ENCODE measurements at places on chromosomes 11 and 22. TPM values are rescaled to one million over a fixed set of nuclear protein-coding genes. Genes with fewer than 3 reads are reported as not detected.

- no peak for DNase-seq
These were observed 7.3 kb upstream of the SYCE3 start for GRCh38 chr22:50569896-50570535.

GRCh38 chr22:44497218-44497904, 672 bp downstream of the RTL6 start:
- DNase-seq, result no peak

GRCh38 chr11:30879322-30880005, 293.3 kb upstream of the MPPED2 start:
- DNase-seq, result no peak

DNA sequence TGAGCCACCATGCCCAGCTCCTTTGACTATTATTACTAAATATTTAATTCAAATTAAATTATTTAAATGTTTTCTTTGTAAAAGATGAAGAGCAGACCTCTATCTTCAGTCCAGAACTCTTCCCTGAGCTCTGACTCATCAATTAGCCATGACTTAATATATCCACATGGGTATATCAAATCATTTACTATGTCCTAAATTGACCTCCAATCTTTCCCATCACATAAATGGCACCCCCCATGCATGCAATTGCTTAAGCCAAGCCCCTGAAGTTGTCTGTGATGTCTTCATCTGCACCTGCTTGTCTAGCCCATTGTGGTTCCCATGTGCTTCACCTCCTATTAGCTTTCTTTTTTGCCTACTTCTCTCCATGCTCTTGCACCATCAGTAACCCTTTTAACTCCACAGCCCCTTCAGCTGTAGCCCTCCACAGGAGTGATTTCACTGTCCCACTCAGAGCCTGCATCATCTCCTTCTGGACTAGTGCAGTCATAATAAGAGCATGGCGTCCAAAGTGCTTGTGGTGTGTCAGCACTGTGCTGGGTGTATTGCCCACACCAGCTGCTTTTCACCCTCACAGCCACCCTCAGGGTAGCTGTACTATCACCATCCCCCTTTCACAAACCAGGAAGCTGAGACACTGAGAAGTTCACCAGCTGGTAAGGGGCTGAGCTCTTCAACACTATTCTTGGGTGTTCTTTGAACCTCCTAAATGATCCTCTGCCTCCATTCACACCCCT, 11.8 kb upstream of the THY1 start:
- DNase-seq, result no peak

GRCh38 chr22:30116362-30117117, 36.3 kb downstream of the HORMAD2 start:
- DNase-seq, result no peak

GRCh38 chr11:126212089-126212660, 593 bp downstream of the FAM118B start:
- DNase-seq, result no peak

DNA sequence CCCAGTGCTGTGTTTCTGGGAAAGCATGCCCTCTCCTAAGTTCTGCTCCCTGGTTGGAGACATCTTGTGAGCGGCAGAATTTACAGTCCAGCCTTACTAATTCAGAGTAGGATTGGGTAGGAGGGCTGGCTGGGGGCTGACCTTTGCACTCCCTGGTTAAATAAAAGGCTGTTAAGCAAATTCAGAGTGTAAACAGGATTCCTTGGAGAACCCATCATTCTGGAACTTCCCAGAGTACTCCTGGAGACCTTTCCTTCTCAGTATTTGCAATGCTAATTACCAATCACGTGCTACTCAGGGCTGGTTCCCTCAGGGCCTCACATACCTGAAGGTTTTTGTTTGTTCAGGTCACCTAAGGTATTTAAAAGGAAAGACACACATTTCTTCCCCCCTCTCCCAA, 340.2 kb downstream of the TBC1D22A start:
- DNase-seq, result no peak

- DNase-seq, result no peak
These were observed 716.5 kb downstream of the NELL1 start for GRCh38 chr11:21385669-21386440.

GRCh38 chr11:68757711-68758110, 6.4 kb upstream of the TESMIN start:
- DNase-seq, result no peak

GRCh38 chr11:86341382-86341781, 33.3 kb upstream of the CCDC81 start:
- no peak for DNase-seq

DNA sequence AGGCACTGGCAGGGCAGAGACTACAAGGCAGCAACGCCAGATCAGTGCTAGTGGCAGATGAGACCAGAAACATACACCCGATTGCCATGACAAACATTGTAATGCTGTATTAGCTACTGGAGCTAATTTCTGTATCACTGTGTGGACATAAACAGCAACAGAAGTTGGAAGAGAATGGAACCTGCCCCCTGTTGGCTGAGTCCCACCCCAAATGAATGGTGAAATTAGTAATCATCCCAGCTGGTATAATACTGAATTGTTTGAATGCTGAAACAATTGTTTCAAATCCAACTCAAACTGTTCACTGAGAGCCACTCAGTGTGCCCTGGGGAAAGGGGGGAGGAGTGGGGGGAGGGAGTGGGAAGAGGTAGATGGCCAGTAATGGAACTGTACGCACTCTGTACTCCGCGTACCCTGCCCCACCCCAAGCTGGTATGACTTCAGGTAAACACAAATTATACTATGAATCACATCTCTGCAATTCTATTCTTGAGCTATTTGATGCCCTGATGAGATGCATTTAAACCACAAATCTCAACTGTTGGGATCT, 11.2 kb upstream of the BIRC3 start:
- DNase-seq, result no peak

MMP27 gene
- total RNA-seq, result not detected

BCO2 gene
- total RNA-seq, result 15.3 TPM

ANKK1 gene
- 1.0 TPM for total RNA-seq

GGTLC3 gene
- not detected for total RNA-seq

NLRP6 gene
- total RNA-seq, result not detected
